Lung microvascular endothelial cell (primary cell): ENCODE measurements at places on chromosomes 4 and X.

- DNase-seq: peak; percentile 22
These were observed 7.9 kb upstream of the GNRHR start for GRCh38 chr4:67762086-67762485.

- DNase-seq: no peak
These were observed 98.9 kb downstream of the TLL1 start for GRCh38 chr4:165971933-165972332.

GRCh38 chr4:56400560-56400959, 13.3 kb upstream of the AASDH start:
- DNase-seq: no peak

DNA sequence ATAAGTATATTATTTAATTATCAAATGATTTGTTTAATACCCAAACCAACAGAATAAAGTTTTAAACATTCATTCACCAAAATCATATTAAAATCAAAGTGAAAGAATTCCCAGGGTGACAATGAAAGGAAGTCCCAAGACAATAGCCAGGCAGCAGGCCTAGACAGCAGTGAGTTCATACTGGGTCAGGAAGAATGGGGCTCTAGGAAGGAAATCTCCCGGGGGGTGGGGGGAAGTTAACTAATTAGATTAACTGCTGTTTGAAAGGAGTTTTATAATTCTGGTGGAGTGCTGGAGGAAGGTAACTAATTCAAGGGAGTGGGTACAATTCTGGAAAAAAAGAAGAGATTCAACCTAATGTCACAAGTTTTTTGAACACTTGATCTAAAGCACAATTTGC, 104.1 kb downstream of the ZAR1 start:
- DNase-seq: peak; percentile 73

DNA sequence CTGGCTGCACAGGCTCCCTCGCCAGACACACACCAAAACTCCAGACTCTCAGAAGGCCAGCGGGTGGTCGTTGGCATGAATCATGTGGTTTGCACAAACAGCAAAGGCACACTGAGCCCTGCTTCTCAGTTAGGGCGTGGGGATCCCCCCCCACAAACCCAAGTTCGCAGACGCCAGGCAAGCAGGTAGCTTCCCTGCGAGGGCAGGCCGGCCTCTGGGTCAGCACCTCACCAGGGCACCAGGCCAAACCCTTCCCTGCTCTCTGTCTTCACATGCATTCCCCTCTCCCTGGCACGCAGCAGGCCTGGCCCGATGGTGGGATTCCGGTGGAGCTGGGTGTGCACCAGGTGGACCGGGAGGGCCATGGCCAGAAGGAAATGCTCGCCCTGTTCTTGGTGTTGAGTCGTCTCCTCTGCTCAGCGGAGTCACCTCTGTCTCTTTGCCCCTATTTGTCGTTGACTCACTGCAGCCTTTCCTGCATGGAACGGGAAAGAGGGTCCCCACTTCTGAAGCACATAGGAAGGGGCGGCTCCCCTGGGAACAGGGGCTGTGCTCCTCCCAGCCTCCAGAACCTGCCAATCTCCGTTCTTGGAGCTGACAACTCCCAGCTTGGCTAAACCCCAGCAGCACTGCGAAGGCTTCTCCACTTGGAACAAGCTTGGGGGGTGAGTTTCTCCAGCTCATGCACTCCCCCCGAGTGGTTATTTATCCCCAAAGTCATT, 51.4 kb downstream of the SORCS2 start:
- no peak for DNase-seq

DNA sequence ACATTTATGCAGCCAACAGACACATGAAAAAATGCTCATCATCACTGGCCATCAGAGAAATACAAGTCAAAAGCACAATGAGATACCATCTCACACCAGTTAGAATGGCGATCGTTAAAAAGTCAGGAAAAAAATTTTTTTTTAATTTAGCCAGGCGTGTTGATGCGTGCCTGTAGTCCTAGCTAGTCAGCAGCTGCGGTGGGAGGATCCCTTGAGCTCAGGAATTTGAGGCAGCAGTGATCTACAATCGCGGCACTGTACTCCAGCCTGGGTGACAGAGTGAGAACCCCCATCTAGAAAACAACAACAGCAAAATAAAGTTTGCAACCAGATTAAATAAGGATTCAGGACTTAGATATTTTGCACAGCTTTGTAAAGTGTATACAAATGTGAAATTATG, 65.7 kb upstream of the ALG13 start:
- no peak for DNase-seq

DNA sequence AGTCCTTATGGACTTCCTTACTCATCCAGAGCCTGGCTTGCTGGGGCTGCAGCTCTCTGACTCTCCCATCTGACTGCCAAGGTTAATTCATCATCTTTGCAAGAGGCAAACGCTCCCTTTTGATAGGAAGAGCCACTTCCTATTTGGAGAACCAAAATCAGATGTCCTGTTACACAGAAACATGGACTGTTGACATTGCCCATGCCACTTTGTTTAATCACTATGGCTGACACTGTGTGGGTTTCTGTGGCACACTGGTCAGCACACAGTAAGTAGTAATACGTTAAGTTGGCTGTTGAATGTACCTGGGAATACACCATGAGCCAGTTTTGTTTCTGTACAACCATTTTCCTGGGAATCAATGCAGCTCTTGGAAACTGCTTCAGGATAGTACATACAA, 45.1 kb upstream of the TMEM33 start:
- DNase-seq: no peak

DNA sequence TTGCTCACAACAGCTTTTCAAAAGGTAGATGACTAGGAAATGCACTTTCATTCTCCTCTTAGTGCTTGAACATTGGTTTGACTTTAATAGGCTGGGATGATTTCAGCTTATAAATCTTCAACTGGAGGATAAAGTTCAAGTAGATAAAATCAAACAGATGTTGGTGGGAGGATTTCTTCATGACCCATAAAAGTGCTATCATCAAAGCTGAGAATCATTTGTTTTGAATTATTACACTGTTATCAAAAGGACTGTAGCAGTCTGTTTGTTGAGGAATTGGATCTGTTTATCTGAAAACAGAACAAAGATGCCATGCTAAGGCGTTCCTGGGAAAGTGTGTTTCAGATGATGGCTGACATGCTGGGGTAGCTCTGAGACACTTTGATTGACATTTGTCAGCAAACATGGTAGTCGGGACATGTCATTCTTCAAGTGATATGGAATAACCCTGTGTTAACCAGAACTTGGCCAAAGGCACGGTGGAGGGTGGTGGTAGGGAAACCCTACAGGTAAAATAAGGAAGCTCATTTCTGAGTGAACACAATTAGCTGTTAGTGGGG, 304.0 kb upstream of the PITX2 start:
- DNase-seq: no peak

GRCh38 chrX:56978172-56978571, 17.2 kb downstream of the SPIN3 start:
- DNase-seq: peak; percentile 60

GRCh38 chr4:41431276-41431675, 106.7 kb upstream of the LIMCH1 start:
- no peak for DNase-seq

DNA sequence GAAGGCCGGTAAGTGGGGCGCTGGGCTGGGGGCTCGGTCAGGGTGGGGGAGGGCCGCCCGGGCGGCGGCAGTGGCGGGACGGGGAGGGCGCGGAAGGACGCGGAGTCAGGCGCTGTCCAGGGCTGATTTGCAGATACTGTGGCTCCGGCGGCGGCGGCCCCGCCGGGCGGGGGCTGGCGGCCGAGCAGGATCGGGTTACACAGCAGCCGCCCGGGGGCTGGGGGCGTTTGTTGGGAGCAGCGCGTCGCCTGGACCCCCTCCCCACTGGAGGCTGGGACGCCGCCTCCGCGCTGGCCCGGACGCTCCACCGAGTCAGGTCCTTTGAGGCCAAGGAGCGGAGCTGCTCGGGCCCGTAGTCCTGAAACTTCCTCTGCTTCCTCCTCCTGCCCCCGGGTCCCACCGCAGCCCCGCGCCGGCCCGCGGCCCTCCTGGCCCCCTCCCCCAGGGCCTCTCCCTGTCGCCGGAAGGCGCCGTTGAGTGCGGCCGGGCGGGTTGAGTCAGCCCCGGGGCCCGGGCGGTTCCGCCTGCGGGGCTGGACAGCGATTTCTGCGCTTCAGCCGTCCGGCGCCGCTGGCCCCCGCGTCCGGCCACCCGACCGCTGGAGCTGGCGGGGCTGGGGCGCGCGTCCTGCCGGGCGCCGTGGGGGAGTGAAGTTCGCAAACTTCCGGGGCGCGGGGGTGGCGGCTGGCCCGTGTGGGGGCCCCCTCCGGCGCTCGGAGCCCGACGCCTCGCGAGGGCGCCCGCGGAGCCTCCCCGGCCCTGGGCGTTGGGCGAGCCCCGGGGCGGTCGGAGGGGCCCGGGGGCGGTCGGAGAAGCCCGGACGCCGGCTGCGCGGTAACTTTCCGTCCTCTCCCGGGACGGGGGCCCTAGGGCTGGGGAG, 746 bp downstream of the REST start:
- peak; percentile 81 for DNase-seq

DNA sequence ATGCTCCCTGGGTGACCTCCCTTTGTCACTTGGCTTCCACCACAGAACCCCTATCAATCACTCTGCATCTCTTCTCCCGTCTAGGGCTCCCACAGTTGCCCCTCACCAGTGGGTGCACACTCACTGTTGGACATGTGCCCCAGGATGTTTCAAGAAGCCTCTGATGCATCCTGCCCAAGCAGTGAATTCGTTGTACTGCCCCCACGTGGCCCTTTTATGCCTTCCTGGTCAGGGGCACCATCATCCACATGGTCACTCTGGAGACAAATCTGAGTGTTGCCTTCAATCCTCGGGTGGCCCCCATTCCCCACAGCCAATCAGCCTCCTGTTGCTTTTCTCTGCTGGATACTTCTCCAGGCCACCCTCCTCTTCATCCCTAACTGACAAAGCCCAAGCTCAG, 12.2 kb downstream of the ITIH6 start:
- peak; percentile 20 for DNase-seq

GRCh38 chr4:124401606-124402005, 310.9 kb downstream of the ANKRD50 start:
- peak; percentile 84 for DNase-seq

GRCh38 chrX:45667666-45668065, 467.0 kb upstream of the DIPK2B start:
- no peak for DNase-seq

DNA sequence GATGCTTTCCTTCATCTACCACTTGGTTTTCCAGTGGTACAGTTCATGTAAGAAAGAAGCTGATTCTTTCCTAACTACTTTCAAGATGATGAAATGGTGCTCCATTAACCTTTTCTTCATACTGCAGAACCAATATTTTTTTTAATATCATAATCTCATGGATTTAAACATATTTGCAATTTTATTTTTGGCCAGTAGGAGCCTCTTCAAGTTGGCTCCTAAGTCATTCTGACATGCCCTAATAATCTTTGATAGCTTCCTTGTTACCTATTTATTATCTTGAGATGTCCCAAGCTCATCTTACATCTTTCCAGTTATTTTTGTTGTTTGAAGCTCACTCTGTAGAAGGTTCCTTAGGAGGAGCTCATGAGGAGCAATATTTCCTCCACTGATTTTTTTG, 170.2 kb downstream of the APBB2 start:
- no peak for DNase-seq

DNA sequence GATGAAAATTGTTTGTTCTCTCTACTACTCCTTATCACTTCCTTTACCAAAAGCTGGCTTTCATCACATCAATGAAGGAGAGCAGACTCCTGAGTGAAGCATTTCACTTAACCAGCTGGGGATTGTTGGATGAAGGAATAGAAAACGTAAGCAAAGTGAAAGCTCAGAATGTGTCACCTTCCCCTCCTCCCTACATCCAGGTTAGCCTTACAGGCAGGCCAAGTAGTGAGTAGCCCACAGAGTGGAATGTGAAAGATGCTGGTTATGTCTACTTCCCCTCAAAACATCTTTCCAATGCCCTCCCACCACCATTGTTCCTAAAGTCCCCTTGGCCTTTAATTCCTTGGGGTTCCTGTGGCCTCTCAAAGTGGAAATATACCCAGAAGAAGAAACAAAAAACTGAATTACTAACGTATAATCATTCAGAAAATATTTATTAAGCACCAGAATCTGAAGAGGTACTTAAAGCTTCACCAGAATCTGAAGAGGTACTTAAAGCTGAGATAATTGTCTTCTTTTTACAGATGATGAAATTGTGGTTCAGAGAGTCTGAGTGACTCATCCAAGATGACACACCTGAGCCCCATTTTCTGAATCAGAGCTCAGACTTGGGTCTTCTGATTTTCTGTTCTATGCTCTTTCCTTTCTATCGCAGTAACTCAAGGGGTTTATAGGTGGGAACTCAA, 6.5 kb downstream of the P2RY4 start:
- no peak for DNase-seq

DNA sequence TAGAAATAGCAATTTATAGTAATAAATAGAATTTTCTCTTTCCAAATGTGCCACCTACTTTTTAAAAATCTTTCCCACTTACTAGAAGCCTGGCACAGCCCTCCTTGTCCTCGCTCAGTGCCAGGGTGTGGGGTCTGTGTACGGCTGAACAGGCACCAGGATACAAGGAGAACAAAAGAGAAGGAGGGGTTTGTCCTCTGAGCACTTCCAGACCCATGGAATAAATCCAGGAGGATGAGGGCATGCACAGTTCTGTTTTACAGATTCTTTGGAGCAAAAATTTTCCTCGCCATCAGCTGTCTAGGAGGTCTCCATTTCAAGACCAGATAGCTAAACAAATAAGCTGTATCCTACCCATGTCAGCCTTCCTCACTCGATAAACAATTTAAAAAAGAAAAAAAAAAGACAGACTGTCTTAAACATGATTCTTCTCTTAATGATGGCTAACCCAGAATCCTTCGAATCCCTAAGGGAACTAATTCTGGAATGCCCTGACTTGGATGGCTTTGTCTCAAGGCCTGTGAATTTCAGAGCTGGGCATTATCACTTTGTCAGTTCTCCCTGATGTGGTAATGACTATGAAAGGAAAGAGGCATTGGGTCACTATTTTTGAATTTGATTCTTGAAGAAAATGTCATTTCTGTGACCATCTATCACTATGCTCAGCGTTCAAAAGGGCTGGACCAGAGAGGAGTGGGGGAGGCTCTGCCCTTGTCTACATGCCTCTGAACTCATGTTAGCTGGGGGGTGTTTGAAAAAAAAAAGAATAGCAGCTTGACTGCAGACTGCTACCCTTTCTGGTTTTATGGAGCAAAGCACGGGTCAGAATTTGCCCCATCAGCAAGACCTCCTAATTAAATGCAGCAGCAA, 151.0 kb downstream of the DCTD start:
- DNase-seq: no peak

DNA sequence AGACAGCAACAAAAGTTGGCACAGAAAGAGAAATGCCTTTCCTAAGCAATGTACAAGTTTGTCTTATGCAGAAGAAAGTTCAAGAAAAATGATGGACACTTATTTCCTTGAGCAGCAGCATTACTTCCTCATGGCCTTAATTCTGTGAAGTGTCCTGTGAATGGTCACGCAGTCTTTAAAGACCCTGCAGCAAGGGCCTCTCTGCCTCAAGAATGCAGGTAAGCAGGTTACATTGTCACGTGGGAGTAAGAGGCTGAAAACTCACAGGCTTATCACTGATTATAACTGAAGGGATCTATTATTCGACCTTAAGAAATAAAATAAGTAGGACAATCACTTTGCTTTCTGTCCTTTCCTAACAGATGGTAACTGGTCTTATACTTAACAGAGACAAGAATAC, 109.1 kb downstream of the ATP8A1 start:
- DNase-seq: no peak
